ENCODE measurements at places on chromosomes 3 and 15. TPM values are rescaled to one million over a fixed set of nuclear protein-coding genes. Genes with fewer than 3 reads are reported as not detected.
A peak's percentile ranks its signal among the peaks of the same experiment; 100 is the strongest.

- DNase-seq = no peak
Measured at GRCh38 chr3:81451611-81452010, 309.8 kb downstream of the GBE1 start.

GRCh38 chr3:143826296-143826695 is 22.0 kb downstream of the SLC9A9 start:
- DNase-seq = no peak

GRCh38 chr15:81046290-81046689 is 45.6 kb downstream of the TLNRD1 start:
- DNase-seq = no peak

DNA sequence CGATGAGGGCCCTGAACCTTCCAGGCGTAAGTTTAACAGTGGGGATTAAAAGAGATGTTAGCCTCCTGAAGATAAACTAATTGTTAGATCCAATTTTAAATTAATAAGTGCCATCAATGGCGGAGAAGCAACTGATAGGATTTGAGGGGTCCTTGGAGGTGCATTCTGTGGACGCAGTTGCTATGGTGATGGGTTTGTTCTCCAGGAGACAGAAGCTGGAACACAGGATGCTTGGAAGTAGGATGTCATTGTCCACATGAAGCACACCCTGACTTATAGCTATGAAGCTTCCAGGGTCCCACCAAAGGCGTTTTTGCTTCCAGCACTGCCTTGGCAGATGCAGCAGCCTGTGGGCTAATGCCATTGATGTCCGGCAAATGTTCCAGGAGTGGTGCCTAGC is 331.0 kb upstream of the IL12A start:
- DNase-seq = no peak

- DNase-seq = no peak
Measured at GRCh38 chr3:30538791-30539190, 67.6 kb upstream of the TGFBR2 start.

DNA sequence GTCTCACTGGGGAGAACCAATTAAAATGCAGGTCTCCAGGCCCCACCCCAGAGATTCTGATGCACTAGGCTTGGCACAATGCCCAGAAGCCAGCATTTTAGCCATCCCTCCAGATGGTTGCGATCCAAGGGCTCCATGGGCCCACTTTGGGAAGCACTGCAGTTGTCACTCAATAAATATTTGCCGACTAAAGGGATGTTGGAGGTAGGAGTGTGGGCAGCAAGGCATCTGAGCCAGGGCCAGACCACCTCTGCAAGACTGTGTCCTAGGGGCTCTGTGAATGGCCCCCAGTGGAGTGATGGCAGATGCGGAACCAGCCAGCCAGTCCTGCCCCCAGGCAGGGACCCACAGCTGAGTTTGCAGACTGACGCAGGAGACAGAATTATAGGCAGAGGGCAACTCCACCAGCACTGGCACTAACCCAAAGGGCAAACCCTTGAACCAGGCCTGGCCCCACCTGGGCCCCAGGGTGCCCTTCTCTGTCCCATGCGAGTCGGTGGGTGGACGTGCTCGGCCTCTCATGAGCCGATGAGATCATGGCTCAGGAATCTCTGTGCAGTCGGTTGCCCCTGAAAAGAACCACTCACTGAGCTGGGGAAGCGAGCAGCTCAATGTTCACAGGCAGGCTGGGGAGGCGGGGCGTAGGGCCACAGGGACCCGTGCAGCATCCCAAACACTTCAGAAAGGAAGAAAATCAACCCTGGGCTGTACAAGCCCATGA is 49.7 kb downstream of the SEMA5B start:
- DNase-seq = peak; percentile 80

Gene SOX2
- polyA plus RNA-seq = 0.13 TPM

All from heart right ventricle (tissue), 16 donors.